AG04449 (cell line): ENCODE measurements at places on chromosomes 4 and X.

DNA sequence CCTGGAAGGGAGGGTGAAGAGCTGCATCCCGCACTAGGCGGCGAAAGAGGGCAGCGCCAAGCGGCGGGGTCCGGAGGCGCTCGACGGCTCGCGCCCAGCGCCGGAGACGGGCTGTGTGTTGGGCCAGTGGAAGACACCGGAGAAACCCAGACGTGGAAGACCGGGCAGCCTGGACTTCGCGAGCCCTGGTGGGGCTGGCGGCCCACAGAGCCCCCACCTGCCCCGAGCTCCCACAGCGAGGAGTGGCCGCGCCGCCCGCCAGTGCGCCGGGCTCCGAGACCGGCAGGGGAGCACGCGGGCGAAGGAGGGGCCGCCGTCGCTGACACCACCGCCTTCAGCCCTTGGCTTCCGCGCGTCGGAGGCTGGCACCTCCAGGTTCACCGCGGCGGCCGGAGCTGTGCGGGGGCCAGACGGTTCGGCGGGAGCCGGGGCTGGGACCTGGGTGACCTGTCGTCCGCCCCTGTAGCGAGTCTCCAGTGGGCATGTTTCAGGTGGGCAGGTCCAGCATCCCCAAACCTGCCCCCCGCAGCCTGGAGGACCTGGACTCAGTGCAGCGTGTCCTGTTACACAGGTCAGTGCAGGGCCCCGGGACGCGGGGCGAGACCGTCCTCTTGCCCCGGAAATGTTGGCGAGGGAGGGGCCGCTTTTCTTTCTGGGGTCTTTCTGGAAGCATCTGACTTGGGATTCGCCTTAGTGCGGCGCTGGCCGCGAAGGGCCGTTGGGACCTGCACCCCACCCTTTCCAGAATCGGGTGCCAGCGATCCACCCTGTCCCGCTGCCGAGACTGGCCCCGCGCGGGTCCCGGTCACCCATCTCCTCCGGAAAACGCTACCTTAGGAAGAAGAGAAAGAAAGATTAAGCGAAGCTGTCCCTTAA lies 9.6 kb upstream of the INTU start:
- no peak for DNase-seq

- no peak for DNase-seq
These were observed 566 bp downstream of the ATP11C start for GRCh38 chrX:139932073-139932900.

DNA sequence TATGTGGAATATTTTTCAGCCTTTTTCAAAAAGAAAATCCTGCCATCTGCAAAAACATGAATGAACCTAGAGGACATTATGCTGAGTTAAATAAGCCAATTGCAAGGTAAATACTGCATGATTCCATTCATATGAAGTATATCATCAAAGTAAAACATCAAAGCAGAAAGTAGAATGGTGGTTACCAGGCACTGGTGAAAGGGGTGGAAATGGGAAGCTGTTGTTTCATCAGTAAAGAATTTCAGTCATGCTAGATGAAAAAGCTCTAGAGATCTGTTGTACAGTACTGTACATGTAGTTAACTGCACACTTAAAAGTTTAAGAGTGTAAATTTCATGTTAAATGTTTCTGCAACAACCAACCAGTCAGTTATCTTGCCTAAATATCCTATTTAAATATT lies 196.8 kb upstream of the ADGRL3 start:
- DNase-seq = no peak

DNA sequence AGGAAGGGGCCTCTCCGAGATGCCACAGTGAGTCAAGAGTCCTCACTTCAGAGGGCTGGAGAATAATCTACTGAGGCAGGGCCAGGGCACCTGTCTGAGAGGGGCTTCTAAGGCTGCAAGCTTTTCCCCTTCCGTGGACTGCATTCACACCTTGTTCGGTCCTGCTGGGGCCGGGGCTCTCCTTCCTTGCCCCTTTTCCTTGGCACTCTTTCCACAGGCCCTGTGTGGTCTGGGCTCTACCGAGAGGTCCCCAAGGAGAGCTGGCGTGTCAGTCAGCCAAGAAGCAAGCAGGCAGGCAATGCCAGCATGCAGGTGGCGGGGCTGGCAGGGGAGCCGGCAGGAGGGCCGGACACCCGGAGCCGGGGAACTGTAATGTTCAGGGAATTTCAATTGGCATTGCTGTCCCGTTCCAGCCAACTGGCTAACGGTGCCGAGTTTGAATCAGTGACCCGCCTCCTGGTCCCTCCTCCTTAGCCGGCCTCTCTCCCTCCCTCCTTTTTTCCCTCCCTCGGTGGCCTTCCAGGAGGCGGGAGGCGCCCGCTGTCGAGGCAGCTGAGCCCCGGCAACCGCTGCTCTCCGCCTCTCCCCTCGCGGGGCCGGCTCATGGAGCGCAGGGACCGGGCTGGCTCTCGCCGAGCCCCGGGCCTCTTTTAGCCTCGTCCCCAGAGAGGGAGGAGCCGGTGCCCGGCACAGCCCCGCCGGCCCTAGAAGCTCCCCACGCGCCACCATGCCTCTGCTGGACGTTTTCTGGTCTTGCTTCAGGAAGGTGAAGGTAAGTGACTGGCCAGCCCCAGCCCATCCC lies at the start of gene STARD8:
Gene STARD8 (plus strand): TSS at position 511 of the 802 bp plus-strand sequence. CDS start 217 bp downstream, at position 728.
- DNase-seq = no peak

DNA sequence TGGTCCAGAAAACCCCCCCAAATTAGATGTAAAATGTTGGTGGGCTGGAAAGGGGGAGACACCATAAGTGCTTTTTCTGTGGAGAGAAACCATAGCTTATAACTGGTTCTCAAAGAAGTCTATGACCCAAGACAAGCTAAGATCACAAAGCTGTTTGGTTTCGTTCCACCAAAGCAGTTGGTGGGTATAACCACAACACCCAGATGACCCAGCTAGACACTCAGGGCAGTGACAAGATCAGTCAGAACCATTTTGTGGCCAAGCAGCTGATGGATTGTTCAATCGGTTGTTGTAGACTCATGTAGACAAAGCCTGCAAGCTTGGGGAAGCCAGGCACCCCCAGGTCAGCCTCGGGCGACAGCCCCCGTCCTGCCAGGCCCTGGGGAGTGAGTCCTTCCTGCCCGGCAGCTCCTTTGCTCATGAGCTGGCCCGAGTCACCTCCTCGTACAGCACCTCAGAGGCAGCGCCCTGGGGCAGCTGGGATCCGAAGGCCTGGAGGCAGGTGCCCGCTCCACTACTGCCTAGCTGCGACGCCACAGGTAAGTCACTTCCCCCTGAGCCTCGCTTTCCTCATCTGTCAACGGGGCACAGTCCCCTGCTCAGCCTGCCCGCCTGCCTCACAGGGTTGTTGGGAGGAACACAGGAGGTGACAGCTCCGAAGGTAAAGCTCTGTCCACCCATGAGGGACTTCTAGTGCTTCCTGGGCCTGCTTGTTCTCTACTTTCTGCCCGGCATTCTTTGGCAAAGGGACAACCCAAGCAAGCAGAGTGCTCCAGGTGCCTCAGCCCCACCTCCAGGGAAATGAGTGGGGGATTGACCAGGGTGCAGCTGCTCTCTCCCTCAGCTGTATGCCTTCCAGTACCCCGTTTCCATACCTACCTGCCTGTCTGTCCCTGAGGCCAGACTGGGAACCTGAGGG lies 65.2 kb upstream of the MTM1 start:
- no peak for DNase-seq

DNA sequence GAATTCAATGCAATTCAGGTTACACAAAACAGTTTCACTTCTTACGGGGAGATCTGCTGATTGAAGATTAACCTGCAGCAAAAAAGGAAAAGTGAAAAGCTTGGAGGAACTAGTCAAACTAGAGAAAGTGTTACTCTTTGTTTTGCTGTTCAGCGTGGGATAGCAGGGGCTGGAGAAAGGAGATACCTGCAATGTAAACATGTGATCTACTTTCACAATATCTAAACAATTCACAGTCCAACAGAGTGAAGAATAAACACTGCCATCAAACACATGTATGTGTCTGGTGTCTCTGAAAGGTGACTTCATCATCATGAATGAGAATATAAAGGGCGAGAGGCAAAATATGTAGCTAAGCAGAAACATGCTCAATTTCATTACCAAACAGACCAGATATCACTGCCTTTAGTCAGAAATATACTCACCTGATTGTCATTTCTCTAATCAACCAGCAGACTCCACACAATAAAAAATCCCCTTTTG lies 26.4 kb downstream of the NIPAL1 start:
- DNase-seq = no peak

- DNase-seq = no peak
These were observed 19.0 kb upstream of the CWH43 start for GRCh38 chr4:48967101-48967500.

GRCh38 chrX:115237056-115237455 lies 3.2 kb upstream of the LRCH2 start:
- no peak for DNase-seq

DNA sequence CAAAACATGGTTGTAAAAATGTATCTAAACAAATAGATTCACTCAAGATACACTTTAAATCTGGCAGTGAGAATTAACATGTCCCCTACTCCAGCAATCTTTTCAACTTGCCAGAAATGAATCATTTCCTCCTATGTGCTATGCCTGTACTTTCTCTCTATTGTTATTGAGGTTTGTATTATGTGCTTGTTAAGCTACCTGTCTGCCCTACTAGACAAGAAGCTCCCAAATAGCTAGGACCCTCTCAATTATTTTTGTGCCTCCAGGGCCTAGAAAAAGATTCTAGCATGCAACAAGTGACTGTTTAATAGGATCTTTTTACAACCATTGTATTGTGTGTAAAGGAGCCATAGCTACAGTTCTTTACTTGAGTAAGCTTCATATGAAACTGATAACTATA lies 3.5 kb upstream of the SAP30 start:
- DNase-seq = no peak

DNA sequence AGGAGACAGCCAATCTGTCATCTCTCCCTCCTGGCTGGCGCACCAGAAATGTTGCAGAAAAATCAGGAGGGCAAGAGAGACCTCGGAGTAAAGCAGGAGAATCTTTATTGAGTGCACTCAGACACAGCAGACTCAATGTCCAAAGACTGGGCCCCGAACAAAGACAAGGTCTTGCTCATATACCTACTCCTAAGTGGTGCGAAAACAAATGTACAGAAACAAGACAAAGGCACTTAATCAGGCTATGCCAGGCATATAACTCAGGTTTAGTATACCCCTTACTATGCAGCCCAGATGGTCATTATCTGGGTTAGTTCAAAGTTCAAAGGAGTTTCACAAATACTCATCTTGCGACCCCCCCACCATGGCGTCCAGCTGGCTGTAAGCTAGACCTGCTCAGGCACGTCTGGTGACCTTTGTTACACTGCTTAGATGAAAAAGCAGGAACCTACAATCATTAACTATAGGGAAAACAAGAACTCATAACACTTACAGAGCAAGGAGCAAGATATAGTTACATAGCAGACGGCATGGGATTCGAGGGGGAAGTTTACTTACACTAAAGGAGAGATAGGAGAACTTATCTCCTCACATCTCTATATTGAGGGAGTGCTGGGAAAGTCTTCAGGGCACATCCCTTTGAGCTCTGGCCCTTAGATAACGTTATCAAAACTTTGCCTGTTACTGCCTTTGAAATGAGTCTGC lies 27.5 kb downstream of the SULT1E1 start:
- DNase-seq = no peak

- no peak for DNase-seq
These were observed 16.9 kb upstream of the TMEM165 start for GRCh38 chr4:55378617-55379467.

DNA sequence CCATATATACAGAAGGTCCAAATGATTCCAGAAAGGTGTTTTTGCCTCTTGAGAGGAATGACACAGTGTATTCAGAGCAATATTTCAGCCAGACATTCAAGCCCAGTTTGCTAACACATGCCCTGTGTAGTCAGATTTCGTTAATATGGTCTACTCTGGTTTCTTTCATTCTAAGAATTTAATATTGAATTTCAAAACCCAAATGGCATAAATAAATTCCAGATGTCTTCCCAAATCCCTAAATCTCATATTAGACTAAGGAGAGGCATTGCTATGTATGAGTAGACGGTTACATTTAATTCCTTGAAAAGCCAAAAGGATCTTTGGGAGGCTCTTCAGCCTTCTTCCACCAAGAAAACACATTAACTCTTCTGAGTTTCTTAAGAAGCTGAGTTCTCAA lies 66.3 kb upstream of the C1QTNF7 start:
- no peak for DNase-seq

GRCh38 chr4:143511906-143512305 lies 1.6 kb upstream of the SMARCA5 start:
- no peak for DNase-seq

GRCh38 chr4:54813674-54814073 lies 155.9 kb downstream of the KIT start:
- no peak for DNase-seq

DNA sequence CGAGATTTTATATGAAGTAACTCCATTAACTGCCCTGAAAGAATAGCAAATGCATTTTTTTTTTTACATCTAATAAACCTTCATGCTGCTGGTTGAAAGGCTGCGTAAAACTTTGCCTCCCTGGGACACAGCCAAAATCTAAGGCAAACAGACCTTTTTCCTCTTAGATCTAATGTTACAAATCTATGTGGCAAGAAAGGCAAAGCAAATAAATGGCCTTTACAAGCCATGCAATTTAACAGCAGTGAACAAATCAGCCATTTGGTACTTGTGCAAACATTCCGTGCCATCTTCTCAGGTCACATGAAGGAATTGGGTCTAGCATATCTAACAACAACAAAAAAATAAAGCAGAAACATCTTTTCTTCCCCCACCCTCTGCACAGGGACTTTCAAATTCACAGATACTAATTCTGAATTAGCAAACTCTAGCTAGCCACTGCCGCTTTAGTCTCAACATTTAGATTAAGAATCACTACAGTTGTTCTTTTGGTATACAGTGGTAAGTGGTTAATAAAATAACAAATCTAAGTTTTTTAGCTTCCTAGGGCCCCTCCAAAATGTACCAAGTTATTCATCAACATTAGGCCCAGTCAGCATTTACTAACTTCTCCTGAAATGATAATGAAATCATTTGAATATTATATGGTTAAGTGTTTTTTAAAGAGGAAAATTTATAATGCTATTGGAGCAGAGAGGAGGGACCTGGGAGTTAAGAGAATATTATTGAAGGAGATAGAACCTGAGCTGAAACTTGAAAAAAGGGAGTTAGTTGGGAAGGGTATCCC lies 593.8 kb downstream of the SMARCA1 start:
- DNase-seq = no peak

DNA sequence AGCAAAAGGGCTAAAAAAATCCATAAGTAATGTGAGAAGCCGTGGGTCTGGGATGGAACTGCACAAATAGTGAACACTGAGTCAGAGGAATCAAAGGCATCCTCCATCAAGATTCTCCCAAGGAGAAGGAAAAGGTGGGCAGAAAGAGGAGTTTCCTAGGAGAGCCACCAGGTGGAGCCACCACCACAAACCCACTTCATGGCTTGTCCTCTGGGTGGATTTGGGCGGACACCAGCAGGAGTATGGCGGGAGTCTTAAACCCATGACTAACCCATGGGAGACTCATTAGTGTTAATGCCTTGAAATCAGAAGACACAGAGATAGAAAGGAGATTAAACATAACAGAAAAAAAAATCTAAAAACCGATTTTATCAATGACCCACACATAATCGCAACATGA lies 147.7 kb downstream of the SH3KBP1 start:
- DNase-seq = peak; percentile 9

DNA sequence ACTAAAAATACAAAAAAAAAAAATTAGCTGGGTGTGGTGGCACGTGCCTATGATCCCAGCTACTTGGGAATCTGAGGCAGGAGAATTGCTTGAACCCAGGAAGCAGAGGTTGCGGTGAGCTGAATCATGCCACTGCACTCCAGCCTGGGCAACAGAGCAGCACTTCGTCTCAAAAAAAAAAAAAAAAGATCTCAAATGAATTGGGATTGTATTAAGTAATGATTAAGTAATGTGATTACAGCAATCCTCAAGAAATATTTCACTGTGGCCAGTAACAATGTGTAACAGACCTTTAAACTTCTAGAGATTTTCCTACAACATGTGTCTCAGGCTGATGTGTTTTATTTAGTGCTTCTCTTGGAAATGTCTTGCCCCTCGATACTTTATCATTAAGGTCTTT lies 46.8 kb downstream of the PKD2 start:
- DNase-seq = no peak
